Activated T-helper 1 cell treated with anti-CD3 and anti-CD28 coated beads, Interleukin-12 subunit alpha, Interleukin-12 subunit beta, Interleukin-2, Interleukin-4 antibody, amounts not matched to agents 30 ng/mL and 10 ng/mL and 1 ng/mL, durations not matched to agents 14 hours and 24 hours and 36 hours (primary cell): ENCODE measurements at places on chromosomes 5 and 9. TPM values are rescaled to one million over a fixed set of nuclear protein-coding genes. Genes with fewer than 3 reads are reported as not detected.

GRCh38 chr5:107469064-107469463, 201.7 kb downstream of the EFNA5 start:
- DNase-seq = no peak

F2R gene
- total RNA-seq = 3.9 and 4.0 TPM in 2 replicates

DRD1 gene
- not detected in 2 replicates for total RNA-seq

GRCh38 chr9:107691664-107692063, 202.1 kb upstream of the KLF4 start:
- no peak for DNase-seq

IL7R gene
- 47.2 and 50.8 TPM in 2 replicates for total RNA-seq

GRCh38 chr5:157747766-157748700, 4.5 kb downstream of the LSM11 start:
- DNase-seq = no peak

DMRTA1 gene
- total RNA-seq = not detected in 2 replicates

CNTFR gene
- not detected in 2 replicates for total RNA-seq

GRCh38 chr9:108924466-108924865, 9.5 kb downstream of the ELP1 start:
- DNase-seq = no peak

- DNase-seq = no peak
Observed at GRCh38 chr9:99056886-99057664, 47.8 kb upstream of the TGFBR1 start.

GRCh38 chr9:3478549-3478953, 47.2 kb downstream of the RFX3 start:
- no peak for DNase-seq

DNA sequence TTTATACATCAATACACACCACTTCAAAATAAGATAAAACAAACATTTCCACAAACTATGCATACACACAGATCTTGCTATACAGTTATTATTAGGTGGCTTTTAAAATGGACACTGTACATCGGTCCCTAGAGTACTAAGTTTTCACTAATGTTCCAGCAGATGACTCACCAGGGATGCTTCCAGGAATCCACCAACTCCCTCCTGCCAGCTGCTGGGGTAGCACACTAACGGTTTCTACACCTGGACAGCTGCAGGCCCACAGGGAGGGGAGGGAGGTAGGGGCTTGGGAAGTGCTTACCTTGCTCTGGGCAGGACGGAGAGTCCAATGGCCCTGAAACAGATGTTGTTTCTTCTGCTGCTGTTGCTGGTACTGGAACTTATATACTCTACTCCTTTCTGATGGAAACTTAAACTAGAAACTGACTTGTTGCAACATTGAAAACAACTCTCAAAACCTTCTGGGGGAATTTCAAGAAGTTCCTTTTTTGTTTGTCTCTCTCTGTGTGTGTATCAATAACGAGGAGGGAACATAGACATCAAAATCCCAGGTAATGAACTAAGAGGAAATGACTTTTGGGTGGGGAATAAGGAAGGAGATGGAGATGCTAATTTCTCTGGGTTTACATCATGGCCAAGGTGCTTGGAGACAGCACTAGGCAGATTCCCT, at the start of gene IL12B:
TSS of gene IL12B (minus strand) at position 357 of the 670 bp plus-strand sequence. CDS start 3,705 bp downstream, outside the sequence.
- DNase-seq = no peak

GRCh38 chr9:121783521-121784507, 132.4 kb downstream of the DAB2IP start:
- DNase-seq = no peak

WHRN gene
- total RNA-seq = 2.2 and 2.4 TPM in 2 replicates

- no peak for DNase-seq
Observed at GRCh38 chr9:117245175-117245829, 169.6 kb downstream of the ASTN2 start.

- DNase-seq = peak; percentile 17
Observed at GRCh38 chr9:36218411-36218901, 27.7 kb downstream of the CLTA start.

LRRC19 gene
- not detected in 2 replicates for total RNA-seq

SLC9A3 gene
- 2.3 and 3.0 TPM in 2 replicates for total RNA-seq

DNA sequence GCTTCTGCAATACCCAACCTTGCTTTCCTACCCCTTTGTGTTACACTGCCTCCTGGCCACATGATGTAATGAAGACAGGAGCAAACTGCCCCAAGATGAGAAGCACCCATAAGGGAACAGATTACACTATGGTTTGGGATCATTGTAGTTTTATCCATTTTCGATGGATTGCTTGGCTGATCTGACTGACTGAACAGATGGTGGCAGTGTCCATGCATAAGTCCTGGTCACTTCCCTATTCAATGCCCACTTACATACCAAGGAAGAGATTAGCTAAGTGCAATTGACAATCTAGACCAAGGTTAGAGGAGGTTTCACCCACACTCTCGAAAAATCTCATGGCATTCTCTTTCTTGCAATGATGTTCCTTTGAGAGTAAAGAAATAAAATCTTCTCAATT, 319.9 kb downstream of the RAB3C start:
- DNase-seq = no peak

DNA sequence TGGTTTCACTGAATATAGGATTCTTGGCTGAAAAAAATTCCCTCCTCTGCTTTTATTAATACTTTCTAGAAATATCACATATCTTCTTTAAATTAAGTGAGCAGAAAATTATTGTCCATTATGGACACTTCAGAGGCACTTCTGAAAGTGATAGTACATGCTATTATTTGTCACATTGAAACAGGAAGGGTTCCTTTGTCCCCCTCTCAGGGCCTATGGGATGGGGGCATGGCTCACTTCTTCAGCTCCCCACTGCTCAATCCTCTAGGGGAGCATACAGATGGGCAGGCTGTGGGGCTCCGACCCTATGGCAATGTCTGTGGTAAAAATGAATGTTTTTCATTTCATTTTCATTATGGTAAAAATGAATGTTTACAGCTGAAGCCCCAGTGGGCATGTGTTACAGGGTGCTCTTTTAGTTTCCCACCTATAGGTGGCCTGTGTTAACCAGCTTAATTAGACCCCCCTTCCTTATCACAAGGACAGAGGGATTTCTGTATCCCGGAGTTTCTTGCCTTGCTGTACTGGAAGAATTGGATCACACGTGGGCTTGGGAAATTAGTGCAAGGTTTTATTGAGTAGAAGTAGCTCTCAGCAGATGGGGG, 1225.2 kb downstream of the PTPRD start:
- DNase-seq = no peak

DNA sequence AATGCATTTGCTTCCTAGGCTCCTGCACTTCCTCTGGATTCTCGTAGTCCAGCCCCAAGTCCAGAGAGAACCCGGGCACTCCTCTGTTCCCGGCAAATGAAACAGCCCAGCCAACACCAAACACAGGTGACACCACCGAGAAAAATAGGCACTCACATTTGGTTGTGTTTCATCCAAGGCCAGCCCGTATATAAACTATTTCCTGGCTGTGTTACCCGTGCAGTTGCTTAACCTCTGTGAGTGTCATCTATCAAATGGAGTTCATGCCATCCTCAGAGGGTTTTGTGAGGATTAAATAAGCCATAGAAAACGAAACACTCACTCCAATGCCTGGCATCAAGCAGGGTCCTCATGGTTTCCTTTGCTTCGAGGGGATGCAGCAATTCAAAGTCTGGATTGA, 115.2 kb downstream of the BOD1 start:
- no peak for DNase-seq

GRCh38 chr9:96158909-96159575, 142.9 kb downstream of the HSD17B3 start:
- no peak for DNase-seq

DNA sequence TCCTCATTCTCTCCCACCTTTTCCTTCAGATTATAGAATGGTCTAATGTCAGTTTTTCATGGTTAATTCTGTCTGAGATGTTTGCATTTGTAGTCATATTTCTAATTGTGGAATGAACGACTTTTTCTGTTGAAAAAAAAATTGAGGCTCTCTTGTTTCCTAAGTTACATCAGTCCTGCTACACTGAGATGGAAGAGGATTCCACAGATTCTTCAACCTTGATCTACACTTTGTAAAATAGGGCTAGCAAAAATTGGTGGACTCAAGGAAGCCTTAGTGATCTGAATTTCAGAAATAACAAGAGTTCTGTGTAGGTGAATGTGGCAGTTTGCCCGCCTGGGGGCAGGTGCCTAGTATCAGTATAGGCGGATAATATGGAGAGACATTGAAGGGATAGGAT, 51.9 kb downstream of the ERBIN start:
- DNase-seq = no peak

DNA sequence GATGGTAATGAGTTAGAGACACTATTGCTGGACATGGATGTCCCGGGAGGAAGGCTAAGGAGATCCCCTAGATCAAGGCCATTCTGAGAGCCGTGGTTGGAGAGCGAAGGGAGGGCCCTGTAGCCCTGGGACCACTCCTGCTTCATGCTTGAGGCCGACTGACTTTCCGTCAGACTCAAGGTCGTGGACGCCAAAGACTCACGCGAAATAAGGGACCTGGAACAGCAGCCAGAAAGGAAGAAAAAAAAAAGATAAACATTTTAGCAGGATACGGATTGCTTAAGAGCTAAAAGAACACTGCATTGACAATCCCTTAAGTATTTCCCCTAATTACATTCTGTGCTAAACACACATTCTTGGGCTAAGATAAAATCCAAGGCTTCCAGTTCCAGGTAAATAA, 181.2 kb downstream of the GLIS3 start:
- DNase-seq = no peak

GRCh38 chr5:147972076-147972840, 65.9 kb upstream of the C5orf46 start:
- DNase-seq = no peak

RASA1 gene
- total RNA-seq = 20.7 and 21.3 TPM in 2 replicates

RFESD gene
- total RNA-seq = 3.0 and 6.0 TPM in 2 replicates

TEX10 gene
- 30.4 and 30.9 TPM in 2 replicates for total RNA-seq

PCDHA12 gene
- not detected in 2 replicates for total RNA-seq

GFRA3 gene
- 0.13 TPM in 1 of 2 replicates, not detected in the other for total RNA-seq

DNA sequence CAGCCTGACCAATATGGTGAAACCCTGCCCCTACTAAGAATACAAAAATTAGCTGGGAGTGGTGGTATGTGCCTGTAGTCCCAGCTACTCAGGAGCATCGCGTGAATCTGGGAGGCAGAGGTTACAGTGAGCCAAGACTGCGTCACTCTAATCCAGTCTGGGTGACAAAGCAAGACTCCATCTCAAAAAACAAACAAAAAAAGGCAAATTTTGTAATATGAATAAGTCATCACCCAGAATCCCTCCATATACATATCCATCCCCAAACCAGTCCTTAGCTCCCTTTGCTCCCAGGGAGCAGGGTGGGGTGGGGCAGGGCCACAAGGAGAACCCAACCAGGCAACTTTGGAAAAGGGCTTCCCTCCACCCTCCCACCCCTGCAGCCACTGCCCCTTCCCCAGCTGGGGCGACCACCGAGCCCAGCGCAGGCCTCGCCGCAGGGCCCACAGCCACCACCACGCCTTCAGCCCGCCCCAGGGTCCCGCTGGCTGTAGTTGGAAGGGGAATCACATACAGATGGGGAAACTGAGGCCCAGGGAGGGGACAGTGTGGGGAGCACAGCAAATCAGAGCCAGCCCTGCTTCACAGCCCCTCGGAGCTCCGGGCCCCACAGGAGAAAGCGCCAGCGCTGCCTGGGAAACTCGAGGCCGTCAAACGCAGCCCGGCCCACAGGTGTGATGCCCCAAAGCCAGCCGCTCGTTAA, 7.8 kb downstream of the NOTCH1 start:
- DNase-seq = no peak

DNA sequence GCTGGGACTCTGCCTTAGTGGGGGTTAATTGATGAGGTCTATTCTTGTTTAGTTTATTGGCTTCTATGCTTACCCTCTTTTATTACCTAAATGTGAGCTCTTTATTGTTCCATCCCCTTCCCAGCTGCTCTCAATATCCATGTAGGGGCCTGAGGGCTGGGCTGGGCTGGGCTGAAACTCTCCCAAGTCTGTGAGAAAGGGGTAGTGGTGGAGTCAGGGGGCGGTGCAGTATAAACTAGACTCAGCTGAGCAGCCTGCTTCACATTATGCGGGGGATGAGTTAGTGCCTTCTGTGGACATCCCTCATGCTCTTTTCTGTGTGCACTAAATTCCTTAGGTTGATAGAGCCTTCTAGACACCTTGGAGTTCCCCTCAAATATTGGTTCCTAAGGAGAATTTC, 451.8 kb upstream of the PTGER4 start:
- no peak for DNase-seq

DNA sequence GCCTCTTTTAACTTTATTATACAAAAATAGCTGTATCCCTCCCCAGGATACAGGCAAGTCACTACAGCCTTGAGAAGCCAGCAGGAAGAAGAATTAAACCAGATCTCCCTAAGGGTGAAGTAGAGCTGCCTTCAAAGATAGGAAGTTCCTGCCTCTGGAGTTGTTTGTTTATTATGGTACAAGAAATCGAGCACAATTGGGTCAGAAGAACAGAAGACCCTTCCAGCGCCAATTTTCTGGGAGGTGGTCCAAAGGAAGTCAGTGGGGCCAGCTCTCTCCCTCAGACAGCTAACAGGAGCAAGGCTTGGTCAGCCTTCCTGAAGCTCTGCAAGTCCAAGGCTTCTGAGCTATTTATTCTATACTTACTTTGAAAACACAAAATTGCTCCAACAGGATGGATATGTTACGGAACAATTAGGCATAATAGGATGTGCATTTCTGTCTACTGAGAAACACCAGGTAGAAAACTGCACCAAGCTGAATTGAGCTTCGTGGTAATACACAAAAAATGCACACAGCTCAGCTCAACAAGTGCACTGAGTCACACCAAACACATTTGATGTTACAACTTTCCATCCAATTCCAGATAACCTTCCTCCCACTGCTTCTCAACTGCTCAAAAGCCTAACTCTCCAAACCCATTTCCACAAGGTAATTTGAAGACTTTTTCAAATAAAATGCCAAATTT, 16.0 kb downstream of the SERINC5 start:
- DNase-seq = no peak

ZNF658 gene
- 1.9 and 2.5 TPM in 2 replicates for total RNA-seq

- no peak for DNase-seq
Observed at GRCh38 chr9:18361646-18362045, 112.3 kb upstream of the ADAMTSL1 start.

- no peak for DNase-seq
Observed at GRCh38 chr5:124232515-124232914, 513.9 kb downstream of the ZNF608 start.

- DNase-seq = no peak
Observed at GRCh38 chr5:4511996-4512656, 628.0 kb upstream of the ADAMTS16 start.

GNA14 gene
- not detected in 2 replicates for total RNA-seq

POU5F2 gene
- total RNA-seq = 1.6 TPM in 2 replicates

WWC1 gene
- 0.32 and 0.70 TPM in 2 replicates for total RNA-seq
